Naive thymus-derived CD8-positive, alpha-beta T cell (primary cell): ENCODE measurements at places on chromosomes 5 and 9. TPM values are rescaled to one million over a fixed set of nuclear protein-coding genes. Genes with fewer than 3 reads are reported as not detected.

The IL13 gene
- not detected for total RNA-seq

The DOK3 gene
- total RNA-seq: 3.7 TPM

GRCh38 chr9:131179561-131180219 lies 54.3 kb downstream of the NUP214 start:
- DNase-seq: no peak
- H3K27me3 ChIP-seq: no peaks in the 10 kb centered on the region
- H3K4me3 ChIP-seq: no peak overlapping the region
- no peak overlapping the region for H3K27ac ChIP-seq

DNA sequence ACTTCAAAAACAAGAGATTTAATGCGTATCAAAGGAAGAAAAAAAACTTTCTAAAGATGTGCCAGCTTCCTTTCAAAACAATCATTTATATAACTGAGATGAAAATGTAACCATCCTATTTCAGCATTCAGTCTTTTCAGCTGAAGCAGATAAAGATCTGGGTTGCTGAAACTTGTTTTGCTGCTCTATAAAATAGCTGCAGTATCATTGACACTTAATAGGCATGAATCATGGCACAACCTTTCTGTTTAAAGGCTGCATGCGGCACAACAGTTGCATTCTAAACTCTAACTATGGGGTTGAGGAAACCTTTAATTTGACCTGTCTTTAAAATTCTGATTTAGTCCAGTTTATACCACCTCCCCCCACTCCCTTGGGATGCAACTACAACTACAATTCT lies 196.7 kb downstream of the MPDZ start:
- no peaks in the 10 kb centered on the region for H3K4me1 ChIP-seq
- no peak overlapping the region for H3K27ac ChIP-seq
- no peaks in the 10 kb centered on the region for H3K36me3 ChIP-seq
- DNase-seq: no peak

- no peak overlapping the region for H3K4me3 ChIP-seq
- H3K27ac ChIP-seq: no peak overlapping the region
- no peaks in the 10 kb centered on the region for H3K4me1 ChIP-seq
- H3K36me3 ChIP-seq: no peaks in the 10 kb centered on the region
- no peak for DNase-seq
Measured at GRCh38 chr5:120139039-120139438, 325.1 kb upstream of the PRR16 start.

The KIAA0825 gene
- 1.6 TPM for total RNA-seq

GRCh38 chr9:126486276-126486675 lies 127.5 kb upstream of the LMX1B start:
- H3K27me3 ChIP-seq: no peaks in the 10 kb centered on the region
- H3K4me1 ChIP-seq: peaks cover 38% of the 10 kb centered on the region
- no peak overlapping the region for H3K4me3 ChIP-seq
- DNase-seq: no peak
- H3K27ac ChIP-seq: no peak overlapping the region

The CDX1 gene
- not detected for total RNA-seq

DNA sequence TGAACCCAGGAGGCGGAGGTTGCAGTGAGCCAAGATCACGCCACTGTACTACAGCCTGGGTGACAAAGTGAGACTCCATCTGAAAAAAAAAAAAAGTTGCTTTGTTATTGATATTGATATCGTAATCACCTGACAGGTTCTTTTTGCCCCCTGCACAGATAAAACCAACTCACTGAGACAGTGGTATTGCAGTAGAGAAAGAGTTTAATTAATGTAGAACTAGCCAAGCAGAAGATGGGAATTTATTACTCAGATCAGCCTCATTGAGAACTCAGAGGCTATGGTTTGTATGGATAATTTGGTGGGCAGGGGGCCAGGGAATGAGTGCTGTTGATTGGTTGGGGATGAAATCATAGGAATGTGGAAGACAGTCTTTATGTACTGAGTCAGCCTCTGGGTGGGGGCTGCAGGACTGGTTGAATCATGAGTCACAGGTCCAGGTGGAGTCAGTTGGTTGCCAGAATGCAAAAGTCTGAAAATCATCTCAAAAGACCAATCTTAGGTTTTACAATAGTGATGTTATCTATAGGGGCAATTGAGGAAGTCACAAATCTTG lies 35.8 kb upstream of the MEGF10 start:
- H3K36me3 ChIP-seq: peaks cover 3% of the 10 kb centered on the region
- H3K4me1 ChIP-seq: no peaks in the 10 kb centered on the region
- H3K27me3 ChIP-seq: peaks cover 4% of the 10 kb centered on the region
